CD4-positive, alpha-beta T cell treated with Interleukin-4 for 4 hours (primary cell): ENCODE measurements at places on chromosomes 2 and 18.

DNA sequence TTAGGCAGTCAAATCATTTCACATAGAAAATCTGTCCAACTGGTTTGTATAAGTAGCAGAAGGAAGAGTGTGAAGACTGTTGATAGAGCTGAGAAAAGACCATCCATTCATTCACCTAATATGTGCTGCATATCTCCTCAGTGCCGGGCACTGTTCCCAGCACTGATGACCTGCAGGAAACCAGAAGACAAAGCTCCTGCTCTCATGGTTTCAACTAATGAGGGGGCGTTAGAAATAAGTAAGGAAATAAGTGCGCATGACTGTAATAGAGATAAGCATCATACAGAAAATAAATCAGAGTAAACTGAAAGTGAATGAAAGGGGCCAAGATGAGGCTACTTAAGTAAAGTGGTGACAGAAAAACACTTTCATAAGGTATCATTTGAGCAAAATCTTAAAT is 427.5 kb upstream of the CDH20 start:
- no peak for DNase-seq

- DNase-seq = no peak
These were observed 48.0 kb downstream of the ROCK2 start for GRCh38 chr2:11296401-11296800.

DNA sequence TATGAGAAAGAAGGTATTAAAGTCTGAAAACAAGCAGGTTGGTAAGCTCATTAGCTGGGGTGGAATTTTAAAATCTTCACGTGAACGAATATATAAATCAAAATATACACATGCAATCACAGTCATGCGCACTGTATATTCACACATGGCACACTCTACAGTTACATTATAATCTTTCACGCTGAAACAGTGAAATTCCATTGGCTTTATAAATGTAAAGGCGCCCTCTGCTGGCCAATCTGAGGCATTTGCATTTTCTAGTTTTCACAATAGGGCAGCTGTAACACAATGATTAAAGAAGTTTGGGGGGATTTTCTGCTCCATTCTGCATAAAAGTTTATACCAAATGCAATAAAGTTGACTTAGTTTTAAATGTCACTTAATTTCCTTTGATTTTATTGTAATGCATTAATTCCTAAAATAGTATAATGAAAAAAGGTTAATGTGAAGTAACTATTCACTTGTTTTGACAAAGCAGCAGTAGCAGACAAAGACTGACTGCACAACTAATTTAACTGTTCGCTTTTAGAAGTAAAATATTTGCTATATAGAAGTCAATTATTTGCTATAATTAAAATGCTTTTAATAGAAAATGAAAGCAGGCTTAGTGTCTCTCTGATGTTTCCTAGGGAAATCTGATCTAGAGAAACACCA is 17.2 kb downstream of the IFIH1 start:
- peak; percentile 66 for DNase-seq

DNA sequence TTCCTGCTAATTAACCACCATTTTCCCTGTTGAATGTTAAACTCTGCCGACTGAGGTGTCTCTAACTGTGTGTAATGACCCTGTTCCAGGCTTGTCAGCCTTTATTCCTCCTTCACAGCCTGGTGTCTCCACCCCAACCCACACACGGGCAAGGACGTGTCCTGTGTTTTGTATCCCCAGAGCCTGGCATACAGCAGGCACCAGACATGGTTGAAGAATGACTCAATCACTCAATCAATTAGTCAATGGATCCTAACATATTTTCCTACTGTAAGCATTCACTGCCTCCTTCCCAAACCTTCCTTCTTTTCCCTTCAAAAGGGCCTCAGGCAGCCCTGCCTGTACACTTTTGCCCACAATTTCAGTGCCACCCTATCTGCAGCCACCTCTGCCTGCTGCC is 2.7 kb upstream of the TNS1 start:
- no peak for DNase-seq

GRCh38 chr2:145245268-145245870 is 725.5 kb upstream of the ZEB2 start:
- DNase-seq = no peak

GRCh38 chr2:218799990-218800389 is 18.0 kb downstream of the CYP27A1 start:
- no peak for DNase-seq

DNA sequence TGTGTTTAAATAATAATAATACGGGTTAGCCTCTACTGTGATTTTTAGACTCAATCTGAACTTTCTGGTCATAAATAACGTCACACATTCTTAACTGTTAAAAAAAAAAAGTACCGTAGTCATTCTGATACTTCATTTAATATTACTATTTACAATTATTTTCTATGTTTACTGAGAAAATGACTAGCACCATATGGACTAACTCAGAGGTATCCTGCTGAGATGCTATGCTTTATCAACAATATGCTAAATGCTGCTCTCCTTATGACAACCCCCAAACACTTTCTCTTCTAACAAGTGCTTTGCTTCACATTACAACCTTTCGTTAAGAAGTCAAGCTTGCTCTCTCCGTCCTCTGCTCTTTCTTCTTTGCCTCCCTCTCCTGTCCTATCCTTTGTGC is 182.1 kb downstream of the AFF3 start:
- DNase-seq = no peak

GRCh38 chr2:204024503-204024902 is 87.9 kb downstream of the ICOS start:
- DNase-seq = no peak

- no peak for DNase-seq
These were observed 5.2 kb downstream of the ZRANB3 start for GRCh38 chr2:135525786-135526185.

- DNase-seq = no peak
These were observed 133.7 kb downstream of the SMAD7 start for GRCh38 chr18:48817021-48817461.

DNA sequence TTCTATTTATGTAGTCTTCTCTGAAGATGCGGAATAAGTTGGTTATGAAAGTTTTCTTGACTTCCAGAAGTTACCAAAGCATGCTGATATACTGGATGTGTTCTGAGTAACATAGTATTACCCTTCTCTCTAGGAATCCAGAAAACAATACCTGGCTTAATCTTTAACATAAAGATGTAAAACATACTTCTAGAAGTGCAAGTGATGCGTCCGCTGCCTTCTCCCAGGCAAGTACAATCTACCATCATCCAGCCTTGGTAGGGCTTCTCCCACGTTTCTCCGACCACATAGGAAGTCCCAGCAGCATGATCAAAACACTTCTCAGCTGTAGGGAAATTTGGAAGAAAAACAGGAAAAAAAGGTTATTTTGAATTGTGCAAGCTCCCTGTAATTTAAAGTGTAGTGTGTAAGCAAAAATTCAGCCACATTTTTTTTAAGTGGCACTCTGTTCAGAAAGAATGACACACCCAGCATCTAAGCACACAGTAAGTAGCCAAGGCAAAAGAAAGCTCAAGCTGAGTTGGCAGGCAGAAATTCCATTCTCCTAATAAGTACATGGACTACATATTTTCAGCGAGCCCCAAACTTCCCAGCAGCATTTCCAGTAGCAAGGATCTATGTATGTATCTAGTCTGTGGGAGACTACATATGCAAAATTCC is 5.2 kb downstream of the FN1 start:
- no peak for DNase-seq

DNA sequence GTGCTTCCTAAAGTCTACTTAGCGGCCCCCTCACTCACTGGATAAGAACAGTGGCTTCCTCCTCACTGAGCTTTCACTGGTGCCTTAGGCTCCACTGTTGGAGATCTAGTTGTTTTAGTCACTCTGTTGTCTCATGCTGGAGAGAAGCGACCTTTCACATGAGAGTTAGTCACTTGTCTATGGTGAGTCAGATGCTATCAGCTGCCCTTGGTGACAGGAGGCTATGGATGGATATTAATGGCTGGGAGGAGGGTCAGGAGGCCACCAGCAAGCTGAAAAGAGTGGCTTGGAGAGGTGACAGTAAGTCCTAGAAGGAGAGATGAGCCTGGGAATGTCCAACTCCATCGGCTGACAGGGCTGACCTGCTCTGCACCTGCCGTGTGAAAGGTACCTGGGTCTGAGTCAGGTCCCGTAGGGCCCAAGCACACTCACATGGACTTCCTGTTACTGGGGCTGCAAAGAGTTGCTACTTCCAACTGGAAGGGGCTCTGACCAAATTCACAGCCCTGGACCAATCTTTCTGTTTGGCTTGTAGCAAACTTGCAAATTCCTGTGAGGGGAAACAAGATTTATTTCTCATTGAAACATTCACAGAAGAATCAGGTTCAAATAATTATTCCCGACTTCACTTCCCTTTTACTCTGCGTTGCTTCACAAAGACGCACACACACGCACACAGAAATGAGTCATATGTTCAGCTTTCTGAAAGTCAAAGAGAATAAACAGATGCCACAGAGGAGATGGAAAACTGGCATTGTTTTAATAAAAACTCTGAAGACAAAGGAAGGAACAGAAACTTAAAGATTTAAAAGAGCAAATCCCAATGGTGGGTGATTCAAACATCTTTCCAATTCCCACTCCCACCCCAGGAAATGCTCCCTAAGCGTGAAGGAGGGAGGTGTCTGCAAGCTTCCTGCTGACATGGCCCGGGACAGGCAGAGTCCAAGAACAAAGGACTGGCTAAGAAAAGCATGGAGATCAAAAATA is 203.5 kb upstream of the TWIST2 start:
- no peak for DNase-seq

DNA sequence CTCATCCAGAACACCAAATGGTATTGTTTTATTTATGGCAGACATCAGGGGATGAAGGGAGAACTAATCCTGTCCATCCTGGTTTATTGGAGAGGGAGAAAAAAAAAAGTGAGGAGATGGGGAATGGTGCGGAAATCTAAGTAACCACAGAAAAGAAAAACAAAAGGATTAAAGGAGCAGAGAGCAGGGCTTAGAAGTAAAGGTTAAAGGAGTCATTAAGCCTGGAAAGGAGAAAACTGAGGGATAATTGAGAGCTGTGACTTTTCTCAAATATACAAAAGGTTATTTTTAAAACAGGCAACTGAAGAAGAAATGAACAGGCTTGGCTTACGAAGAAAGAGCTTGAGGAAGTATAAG is 127.2 kb upstream of the PPP1CB start:
- DNase-seq = no peak

GRCh38 chr2:105925390-105925789 is 180.7 kb downstream of the NCK2 start:
- DNase-seq = no peak

DNA sequence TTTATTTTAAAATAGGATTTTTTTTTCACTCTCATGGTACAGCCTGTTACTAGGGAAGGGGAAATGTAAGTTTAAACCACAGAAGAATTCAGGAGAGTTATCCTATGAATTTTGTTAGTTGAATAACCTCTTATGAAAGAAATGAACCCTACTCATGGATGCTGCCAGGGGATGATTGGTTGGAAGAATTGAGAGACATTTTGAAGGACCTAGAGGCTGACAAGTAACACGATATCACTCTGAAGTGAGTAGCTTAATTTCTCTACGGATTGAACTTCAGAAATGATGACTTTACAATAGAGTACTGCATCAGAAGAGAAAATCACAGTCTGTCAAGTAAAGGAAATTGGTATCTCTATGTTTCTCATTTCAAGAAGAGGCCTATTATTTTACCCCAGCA is 1346.2 kb downstream of the SUCLG1 start:
- no peak for DNase-seq

DNA sequence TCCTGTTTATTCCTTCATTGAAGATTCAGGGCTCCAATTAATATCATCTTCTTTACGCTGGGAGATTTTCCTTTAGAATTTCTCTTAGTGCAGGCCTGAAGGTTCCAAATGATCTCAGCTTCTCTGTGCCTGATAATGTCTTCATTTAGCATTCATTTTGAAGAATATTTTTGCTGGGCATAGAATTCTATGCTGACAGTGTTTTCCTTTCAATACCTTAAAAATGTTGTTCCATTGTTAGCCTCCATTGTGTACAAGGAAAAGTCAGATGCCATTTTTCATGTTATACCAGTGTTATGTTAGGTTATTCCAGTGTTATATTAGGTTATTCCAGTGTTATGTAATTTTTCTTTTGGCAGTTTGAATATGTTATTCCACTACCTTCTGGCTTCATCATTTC is 14.9 kb upstream of the OR6B3 start:
- no peak for DNase-seq

DNA sequence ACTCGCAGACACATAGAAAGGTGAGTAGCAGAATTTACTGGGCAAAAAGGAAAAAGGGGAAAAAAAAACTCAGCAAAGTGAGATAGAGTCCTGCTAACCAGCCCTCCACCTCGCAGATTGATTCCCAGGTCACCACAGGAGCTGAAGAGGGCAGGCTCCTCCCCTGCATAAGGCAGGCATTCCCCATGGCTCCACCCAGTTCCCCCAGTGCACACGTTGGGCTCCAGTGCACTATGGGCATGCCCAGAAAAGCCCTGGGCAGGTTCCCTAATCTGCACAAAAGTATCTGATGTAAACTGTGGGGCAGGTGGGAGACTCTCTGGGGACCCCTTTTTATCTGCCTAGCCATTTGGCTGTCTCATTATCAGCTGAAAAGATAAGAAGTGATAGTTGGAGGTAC is 461.2 kb upstream of the TMEFF2 start:
- DNase-seq = no peak

- no peak for DNase-seq
These were observed 34.7 kb upstream of the GPR17 start for GRCh38 chr2:127611076-127611925.

- no peak for DNase-seq
These were observed 29.6 kb upstream of the FAM117B start for GRCh38 chr2:202605174-202605573.

DNA sequence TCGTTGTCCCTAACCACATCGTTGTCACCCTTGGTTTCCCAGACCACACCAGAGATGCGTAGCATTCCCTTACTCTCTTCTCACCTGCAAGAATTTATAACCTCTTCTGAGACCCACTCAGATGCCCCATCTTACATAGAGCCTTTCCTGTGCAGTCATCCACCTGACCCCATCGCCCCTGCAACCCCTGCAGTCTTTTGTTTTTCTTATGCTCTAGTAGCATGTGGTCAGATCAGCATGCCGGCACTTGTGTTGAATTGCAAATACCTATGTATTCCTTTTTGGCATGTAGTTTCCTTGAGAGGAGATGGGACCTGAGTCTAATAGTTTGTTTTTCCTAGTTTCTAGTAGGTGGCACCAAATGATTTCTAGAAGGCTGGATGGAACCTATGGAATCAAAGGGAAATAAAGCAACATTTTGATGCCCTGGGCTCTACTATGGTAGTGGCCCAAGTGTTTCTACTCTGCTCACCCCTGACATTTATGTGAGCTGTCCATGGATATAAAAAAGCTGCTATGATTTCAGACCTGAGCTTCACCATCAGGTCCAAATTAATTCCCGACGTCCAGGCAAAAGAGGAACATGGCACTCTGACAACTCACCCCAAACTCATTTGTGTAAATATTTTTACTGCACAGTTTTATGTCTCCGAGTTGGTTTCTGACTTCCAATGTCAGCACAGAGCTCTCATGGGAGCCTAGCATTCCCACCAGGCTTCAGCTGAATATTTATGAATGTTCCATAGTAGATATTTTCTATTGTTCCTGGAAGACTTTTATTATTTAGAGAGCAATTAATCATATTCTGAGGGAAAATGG is 143.6 kb downstream of the RNF144A start:
- DNase-seq = no peak

DNA sequence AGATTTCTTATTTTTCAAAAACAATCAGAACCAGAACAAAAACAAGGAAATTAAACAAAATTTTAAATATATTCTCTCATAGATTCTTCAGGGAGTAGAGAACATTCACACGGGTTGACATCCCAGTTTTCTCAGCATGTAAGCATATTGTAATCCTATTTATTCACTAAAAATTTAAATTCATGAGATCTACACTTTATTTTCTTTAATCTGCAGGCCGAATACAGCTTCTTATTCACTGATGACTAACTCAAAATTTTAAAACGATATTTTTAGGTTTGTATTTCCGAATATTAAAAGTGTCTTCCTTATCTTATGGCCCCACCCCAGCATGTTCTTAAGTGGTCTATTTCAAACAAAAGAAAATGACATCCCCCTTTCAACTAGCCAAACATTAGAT is 262.4 kb downstream of the MEIS1 start:
- no peak for DNase-seq
